Placental pericyte (primary cell): ENCODE measurements at places on chromosomes 12 and 14. TPM values are rescaled to one million over a fixed set of nuclear protein-coding genes. Genes with fewer than 3 reads are reported as not detected.

KRT82 gene
- not detected in 2 replicates for total RNA-seq

LMO3 gene
- not detected in 2 replicates for total RNA-seq

VRTN gene
- total RNA-seq: not detected in 2 replicates

ANKS1B gene
- total RNA-seq: 0.86 TPM in 1 of 2 replicates, not detected in the other

CEBPE gene
- not detected in 2 replicates for total RNA-seq

CLEC14A gene
- total RNA-seq: under 0.01 and 0.29 TPM in 2 replicates
